Stimulated activated naive CD8-positive, alpha-beta T cell treated with anti-CD3 and anti-CD28 coated beads, Interleukin-15, Interleukin-2, amounts not matched to agents 100 U/mL and 50 U/mL, for 24 hours (primary cell): ENCODE measurements at places on chromosomes 3 and 15.

DNA sequence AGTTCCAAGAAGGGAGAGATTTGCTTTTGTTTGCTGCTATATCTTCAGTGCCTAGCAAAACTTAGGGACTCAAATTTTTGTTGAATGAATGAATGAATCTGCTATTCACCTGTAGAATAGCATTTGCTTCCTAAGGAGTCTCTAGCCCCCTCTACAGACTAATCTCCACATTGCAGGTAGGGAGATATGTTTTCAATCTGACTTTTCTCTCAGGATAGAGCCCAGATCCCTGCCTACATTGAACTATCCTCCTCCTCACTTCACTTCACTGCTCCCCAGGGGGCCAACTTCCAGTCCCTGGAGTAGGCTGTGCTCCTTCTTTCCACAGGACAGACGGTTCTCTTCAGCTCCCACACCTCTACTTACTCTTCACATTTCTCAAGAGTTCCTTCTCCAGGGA, 81.9 kb upstream of the PTX3 start:
- no peak for DNase-seq

DNA sequence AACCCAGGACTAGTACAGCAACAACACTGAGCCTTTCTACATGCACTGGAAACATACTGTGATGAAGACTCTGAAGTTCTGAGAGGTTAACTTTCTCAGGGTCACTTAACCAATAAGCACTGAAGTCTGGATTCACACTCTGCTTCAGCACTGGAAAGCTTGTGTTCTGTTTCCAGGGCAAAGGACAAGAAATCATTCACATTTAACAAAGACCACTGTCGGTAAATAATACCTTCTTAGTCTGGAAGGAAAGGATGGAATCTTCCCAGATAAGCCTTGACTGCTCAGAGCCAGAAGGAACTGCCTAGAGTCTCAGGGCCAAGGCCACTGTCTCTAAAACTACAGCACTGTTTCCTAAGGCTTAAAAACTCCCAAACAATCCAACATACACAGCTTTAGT, 4.3 kb upstream of the GLYCTK start:
- no peak for DNase-seq

DNA sequence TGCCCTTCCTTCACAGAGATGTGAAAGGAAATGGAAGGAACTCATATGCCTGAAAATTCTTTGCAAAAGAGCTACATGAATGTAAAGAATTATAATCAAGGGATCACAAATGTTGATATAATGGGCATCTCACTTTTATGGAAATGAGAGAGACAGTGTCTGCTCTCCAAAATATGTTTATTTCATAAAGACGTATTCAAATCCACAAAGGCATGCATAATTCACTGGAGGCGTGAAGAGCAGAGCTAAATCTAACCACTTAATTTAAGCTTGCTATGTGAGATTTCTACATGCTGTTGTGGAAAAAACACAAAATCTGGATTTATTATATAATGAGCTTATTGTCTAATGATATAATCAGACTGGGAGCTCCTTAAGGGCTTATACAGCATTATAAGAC, 469.1 kb downstream of the RAP2B start:
- no peak for DNase-seq

DNA sequence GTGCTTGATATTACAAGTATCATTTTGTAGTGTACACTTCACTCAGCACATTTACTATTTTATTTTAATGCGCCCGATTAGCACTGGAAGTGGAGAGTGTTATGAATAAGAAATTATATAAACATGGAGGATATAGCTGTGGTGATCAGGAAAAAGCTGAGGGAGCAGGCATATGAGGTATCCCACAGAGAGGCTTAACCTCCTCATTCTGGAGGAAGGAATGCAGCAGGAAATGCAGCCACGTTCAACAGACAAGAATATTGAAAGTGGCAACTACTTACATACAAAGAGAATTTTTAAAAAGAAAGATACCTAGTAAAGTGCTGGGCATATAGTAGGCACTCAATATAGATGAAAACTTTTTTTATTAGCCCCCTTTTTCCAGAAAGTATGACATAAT, 166.0 kb upstream of the SATB1 start:
- DNase-seq = no peak

- DNase-seq = no peak
Measured at GRCh38 chr15:31831596-31831995, 198.7 kb upstream of the CHRNA7 start.

DNA sequence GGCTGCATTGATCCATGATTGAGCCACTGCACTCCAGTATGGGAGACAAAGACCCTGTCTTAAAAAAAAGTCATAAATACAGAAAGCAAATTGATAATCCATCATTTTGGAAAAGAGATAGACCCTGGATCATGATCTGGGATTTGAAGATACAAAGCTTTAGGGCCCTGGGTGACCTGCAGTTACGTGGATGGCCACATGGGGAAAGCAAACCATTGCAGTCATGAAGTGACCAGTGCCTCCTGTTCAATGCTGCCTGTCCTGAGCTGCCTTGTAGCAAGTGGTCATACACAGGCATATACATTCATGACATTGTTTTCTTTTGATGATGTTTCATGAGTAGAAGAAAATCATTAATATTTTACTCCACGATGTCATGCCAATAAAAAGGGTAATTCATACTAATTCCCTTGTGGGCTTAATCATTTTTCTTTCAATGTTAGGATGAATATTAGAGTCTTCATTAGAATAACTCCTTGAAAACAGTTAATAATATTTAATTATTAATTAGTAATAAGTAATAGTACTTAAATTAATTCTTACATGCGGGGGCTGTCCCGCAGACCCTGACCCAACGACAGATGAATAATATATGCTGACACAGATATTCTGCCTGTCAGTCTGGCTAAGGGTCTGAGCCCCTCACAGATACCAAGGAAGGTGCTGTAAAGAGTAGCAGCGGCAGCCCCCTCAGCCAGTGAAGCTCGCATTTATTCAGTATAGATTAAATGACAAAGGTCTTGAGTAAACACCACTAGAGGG, 109.0 kb upstream of the UNC13C start:
- no peak for DNase-seq

- DNase-seq = no peak
Measured at GRCh38 chr3:134903837-134904236, 108.8 kb downstream of the EPHB1 start.

DNA sequence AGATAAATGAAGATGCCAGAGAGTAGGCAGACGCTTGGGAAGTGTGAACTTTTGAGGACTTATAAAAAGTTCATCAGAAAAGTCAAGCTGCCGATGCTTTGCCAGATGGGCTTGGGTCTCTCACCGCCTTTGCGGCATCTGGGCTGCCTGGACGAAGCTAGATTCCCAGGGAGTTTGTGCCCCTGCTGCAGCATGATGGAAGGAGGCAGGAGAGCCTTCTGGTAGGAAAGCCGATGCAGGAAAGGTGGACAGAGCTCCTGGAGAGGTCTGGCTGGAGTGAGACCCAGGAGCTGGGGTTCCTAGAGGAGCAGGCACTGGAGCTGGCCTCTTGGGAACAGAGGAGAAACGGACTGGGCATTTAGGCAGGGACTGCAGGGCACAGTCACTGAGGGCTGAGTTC, 51.9 kb upstream of the ATP2B2 start:
- no peak for DNase-seq

- DNase-seq = no peak
Measured at GRCh38 chr15:33678176-33678575, 290.1 kb upstream of the CHRM5 start.

DNA sequence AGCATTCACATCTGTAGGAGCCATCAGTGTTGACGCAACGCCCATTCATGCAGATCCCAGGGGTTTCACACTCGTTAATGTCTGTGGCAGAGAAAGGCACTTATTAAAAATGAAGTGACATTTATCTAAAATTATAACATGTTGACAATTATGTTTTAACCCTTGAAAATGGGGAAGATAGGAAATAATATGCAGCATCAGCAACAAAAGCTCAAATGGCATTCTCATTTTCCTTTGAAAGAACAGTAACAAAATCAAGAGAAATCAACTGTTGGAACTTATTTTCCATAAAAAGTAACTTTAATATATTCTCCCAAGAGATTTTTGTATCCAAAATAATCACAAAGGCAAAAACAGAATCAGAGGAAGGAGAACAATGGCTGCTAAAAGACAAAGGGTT, 140.4 kb downstream of the FBN1 start:
- no peak for DNase-seq

- no peak for DNase-seq
Measured at GRCh38 chr3:158102242-158103080, 3.8 kb downstream of the SHOX2 start.

DNA sequence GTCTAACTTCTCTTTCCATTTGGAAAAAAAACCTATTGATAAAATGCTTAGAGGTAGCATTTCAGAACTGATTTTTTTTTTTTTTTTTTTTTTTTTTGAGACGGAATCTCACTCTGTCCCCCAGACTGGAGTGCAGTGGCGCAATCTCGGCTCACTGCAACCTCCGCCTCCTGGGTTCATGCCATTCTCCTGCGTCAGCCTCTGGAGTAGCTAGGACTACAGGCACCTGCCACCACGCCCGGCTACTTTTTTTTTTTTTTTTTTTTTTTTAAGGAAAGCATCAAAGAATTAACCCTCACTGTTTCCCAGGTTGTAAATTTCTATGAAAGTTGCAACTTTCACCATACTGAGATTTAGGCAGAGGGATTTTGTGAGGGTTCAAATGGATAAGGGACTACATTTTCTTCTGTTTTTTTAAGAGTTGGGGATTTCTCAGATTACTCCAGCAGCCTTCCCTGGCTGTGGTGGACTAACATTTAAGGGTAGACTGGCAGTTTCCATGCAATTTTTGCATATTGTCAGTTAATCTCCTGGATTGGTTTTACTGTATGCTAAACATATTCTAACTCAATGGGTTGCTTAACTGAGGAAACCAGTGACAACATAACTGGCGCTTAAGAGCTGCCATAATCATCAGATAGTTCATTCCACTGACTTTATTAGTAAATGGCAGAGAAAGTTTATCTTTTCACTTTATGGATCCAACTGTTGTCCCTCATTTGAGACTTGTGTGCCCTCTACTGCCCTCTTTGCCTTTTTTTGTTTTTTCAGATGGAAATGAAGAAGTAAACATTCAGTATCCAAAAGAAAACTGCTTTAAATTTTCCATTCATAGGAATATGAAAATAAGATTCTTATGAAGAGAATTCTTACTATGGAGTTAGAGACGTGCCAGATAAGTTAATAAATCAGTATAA, 93.7 kb downstream of the NPTN start:
- DNase-seq = no peak

DNA sequence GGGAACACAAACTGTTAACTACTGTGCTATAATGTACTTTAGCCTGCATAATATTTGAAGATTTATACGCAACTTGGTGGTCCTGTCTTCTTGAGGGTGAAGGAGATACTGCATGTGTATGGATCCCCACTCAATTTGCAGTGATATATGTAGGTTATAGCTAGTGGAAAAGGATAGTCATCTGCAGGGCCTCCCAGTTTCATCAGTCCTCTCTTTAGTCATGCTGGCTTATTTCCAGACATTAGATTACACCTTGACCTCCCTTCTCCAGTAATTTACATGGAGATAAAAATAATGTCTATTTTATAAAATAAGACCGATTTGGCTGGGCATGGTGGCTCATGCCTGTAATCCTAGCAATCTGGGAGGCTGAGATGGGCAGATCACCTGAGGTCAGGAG, 3.7 kb downstream of the NR1D2 start:
- DNase-seq = no peak

GRCh38 chr3:161069511-161070251, 35.5 kb downstream of the B3GALNT1 start:
- DNase-seq = no peak

DNA sequence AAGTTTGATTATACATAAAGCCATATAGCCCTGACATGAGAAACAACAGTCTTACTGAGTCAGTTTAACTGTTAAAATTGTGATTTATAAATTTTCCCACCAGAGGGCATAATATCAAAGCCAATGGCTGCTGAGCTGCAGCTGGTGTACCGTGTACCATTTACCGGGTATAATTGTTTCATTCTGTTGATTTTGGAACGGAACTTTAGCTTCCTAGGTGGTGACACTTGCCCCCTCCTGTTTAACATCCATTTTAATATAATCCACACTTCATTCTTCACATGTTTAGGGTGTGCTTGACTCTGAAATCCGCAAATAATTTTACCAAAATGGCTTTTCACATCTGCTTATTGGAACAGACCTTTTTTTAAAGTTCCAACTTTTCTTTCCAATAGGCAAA, 72.8 kb downstream of the SLC9A9 start:
- no peak for DNase-seq

- no peak for DNase-seq
Measured at GRCh38 chr3:58148049-58148448, 62.7 kb downstream of the DNASE1L3 start.

DNA sequence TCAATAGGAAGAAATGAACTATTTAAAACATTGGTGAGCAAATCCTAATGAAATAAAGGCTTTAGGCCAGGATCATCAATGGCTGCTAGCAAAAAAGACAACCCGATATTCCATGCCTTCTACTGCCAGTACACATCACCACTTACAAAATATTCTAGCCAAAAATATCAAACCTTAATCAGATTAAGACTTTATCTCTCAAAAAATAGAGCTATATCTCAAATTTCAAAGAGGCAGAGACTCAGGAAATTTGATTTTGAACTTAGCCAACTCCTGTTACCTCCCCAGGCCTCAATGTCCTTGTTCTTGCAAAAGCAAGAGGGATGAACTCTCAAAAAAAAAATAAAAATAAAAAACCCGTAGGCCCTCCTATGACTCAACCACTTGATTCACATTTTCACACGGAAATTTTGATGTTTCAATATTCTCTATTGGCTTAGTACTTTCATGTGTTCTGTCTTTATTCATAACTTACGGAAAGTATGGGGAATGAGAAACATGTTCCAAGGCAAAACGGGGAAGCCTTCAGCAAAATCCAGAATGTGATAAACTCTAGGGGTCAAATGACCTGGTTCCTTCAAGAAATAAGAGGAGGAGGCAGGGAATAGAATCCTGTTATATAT, 273.3 kb upstream of the ZPLD1 start:
- no peak for DNase-seq

DNA sequence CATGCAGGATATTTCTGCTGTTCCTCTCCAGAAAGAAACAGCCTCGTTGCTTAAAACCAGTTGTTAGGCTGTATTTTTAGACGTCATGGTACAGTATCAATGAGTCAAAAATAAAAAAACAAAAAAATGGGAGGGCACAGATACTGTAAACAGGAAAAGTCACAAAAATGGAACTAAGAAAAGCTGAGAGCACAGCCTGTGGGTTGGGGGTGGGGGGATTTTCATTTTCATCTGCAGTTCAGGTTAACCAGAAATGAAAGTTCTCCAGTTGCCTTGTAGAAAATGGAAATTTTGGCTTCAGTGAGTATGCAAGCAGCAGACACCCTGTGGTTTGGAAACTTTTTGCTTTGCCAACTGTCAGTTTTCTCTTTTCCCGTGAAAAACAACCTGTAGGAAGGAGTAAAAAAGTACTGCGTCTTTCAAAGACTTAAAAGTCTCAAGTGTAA, 59.0 kb downstream of the FRMD4B start:
- peak; percentile 54 for DNase-seq

GRCh38 chr3:52195823-52196331, 2.1 kb upstream of the ALAS1 start:
- no peak for DNase-seq

GRCh38 chr3:50617911-50618481, 1.0 kb downstream of the MAPKAPK3 start:
- DNase-seq = no peak
